ENCODE measurements at places on chromosomes 2 and 18.

DNA sequence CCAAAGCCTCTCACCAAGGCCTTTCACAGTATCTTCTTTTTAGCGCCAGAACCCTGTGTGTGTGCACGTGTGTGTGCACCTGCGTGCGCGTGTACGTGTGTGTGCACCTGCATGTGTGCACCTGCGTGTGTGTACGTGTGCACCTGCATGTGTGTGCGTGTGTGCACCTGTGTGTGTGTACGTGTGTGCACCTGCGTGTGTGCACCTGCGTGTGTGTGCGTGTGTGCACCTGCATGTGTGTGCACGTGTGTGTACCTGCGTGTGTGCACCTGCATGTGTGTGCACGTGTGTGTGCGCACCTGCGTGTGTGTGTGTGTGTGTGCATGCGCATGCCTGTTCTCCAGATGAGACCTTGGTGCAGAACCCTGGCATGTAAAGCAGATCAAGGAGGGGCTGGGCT lies 131.4 kb upstream of the HDAC4 start:
- no peak for DNase-seq

DNA sequence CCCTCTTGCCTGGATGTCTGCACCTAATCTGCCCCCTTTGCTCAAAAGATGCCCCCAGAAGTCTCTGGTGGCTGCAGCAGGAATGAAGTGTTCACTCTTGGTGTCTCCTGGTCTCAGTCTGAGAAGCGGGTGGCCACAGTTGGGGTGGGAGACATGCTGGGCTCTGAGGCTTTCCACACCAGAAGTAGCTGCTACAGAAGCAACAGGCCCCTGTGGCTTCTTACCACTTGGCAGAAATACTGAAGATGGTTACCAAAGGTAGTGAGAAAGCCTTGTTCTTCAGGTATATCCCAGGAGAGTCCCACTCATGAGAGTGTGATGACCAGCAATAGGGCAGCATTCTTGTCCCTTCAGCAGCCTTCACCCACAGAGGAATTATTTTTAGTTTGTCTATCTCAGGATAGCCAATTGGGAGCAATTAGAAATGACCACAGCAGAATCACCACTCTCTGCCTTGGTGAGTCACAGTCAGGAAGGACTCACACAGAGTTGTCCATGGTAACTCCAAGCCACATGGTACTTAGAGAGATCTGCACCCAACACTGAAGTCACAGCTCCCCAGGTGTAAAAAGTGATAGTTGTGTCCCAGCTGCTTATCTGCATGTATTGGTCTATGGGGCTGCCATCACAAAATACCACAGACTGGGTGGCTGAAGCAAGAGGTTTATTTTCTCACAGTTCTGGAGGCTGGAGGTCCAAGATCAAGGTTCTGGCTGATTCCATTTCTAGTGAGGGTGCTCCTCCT lies 169.8 kb upstream of the ID2 start:
- no peak for DNase-seq

DNA sequence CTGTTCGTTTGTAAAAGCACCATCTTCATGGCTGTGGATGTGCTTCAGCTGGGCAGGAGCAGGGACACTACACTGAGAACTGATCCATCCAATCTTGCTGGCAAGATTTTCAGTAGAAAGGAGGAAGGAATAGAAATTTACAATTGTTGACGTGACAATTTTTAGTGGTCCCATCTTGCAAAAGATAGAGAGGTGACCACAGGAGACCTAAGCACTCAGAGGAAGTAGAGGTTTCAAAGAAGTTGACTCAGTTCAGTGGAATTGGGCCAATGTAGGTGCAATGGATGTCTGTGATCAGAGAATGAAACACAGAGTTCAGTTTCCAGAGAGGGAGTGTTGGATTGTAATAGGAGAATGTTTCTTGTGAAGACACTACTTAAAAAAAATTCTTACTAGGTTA lies 1.4 kb downstream of the UGT1A5 start:
- no peak for DNase-seq

- no peak for DNase-seq
Observed at GRCh38 chr2:64442801-64443429, 11.0 kb upstream of the LGALSL start.

- no peak for DNase-seq
Observed at GRCh38 chr18:61335684-61336555, 2.7 kb downstream of the CDH20 start.

DNA sequence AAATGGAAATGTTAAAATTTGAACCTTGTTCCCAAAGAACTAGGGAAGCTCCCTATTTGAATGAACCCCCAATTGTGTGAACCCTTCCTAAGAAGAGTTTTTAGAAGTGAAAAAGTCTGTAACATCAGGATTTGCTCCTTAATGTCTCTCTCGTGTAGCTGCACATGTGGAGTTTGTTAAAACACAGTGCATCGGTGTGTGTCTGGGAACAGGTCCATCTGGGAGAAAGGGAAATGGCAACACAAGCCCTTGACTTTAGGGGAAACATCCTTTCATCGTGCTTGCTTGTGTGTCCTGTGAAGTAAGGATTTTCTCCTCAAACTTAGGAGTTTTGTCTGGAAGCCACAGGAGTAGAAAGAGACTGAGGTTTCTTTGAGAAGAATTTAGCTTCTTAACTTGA lies 203.9 kb downstream of the PRKCE start:
- DNase-seq, result no peak

GRCh38 chr2:8581601-8582041 lies 100.2 kb upstream of the ID2 start:
- DNase-seq, result no peak

DNA sequence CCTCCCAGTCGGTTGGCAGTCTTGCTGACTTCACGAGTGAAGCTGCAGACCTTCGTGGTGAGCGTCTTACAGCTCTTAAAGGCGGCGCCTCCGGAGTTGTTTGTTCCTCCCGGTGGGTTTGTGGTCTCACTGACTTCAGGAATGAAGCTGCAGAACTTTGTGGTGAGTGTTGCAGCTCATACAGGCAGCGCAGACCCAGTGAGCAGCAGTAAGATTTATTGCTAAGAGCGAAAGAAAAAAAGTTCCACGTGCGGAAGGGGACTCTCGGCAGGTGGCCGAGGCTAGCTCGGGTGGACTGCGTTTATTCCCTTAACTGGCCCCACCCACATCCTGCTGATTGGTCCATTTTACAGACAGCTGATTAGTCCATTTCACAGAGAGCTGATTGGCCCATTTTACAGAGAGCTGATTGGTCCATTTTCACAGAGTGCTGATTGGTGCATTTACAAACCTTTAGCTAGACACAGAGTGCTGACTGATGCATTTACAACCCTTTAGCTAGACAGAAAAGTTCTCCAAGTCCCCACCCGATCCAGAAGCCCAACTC lies 240.3 kb downstream of the LRATD1 start:
- no peak for DNase-seq

DNA sequence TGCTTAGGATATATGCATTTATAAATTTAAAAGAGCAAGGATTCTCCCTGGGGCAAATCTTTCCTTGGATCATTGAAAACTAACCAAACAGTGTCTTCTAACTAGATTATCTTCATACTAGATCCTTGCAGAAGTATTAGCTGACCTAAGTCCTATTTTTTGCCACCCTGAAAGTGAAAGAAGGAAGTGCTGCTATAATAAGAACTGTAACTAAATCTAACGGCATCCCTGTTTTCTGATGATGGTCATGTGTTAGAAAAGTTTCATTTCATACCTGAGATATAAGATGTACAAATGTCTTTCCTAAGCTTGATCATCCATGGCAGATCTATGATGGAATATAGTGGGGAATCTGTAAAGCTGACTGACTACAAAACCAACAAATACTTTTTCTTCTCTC lies 102.7 kb downstream of the MAP2 start:
- no peak for DNase-seq

DNA sequence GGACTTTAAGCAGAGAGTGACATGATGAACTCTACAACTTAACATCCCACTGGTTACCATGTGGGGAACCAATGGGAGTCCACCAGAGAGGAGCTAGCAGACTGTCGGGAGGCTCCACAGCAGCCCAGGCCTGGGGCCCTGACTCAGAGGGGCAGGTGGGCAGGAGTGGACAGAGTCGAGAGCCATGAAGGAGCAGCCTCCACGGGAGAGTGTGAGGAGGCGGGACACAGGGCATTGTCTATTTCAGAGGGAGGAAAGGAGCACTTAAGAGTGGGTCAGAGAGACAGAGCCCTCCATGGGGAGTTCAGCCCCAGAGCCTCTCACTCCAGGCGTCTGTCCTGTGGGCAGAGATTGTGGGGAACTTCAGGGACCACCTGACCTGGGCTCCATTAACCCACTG lies 118.7 kb downstream of the CYP26B1 start:
- no peak for DNase-seq

GRCh38 chr2:205758051-205758450 lies 75.8 kb downstream of the NRP2 start:
- DNase-seq, result no peak

- DNase-seq, result no peak
Observed at GRCh38 chr2:42232024-42232423, 62.9 kb downstream of the EML4 start.

DNA sequence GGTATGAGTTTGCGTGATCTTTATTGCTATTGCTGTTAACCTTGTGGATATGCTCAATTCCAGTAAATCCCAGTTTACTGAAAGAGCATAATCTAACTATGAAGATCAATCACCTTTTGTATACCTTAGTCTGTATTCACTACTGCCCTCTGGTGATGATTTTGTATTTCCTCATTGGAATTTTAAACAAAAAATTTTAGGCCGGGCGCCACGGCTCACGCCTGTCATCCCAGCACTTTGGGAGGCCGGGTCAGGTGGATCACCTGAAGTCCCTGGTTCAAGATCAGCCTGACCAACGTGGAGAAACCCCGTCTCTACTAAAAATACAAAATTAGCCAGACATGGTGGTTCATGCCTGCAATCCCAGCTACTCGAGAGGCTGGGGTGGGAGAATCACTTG lies 5.1 kb downstream of the COMMD1 start:
- no peak for DNase-seq

DNA sequence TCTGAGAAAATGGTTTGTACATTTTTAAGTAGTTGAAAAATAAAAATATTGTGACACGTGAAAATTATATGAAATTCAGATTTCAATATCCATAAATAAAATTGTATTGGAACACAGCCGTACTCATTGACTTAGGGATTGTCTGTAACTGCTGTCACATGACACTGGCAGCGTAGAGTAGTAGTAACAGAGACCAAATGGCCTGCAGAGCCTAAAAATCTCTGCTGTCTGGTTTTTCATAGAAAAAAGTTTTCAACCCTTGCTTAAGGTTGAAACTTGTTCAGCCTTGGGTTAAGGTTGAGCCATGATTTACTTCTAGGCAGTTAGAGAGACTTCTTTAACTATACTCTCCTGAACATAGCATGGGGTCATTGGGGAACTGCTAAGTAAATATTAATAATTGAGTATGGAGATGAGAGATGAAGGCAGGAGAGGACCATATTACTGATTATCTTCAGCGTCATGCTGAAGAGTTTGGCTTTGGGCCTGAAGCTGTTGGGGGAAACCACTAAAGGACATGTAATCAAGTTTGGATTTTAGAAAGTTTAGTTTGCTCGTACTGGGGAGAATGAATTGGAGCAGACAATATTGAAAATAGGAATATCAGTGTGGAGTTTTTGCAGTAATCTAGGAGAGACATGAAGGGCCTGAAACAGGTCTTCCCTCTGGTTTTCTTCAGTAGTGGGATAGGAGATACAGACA lies 16.2 kb downstream of the EML4 start:
- no peak for DNase-seq

DNA sequence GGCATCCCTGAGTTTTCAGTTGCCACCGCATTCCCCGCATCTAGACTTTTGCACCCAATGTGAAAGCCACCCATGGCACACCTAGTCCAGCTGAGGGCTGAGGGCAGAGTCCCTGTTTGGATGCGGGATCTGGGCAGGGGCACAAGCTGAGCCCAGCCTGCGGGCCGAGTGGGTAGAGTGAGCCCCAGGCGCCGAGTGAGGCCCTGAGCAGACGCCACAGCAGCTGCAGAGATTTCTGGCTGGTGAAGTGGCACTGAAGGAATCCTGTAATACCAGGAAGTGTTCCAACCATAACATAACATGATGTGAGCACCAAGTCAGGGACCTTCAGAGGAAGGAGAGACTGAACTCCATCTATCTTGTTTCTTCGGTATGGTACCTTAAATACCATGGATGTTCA lies 27.7 kb upstream of the FRZB start:
- DNase-seq, result no peak

- DNase-seq, result no peak
Observed at GRCh38 chr2:162646794-162647193, 191.8 kb downstream of the KCNH7 start.

GRCh38 chr2:230225486-230225885 lies at the start of gene SP140:
Gene SP140 (plus strand): TSS chr2:230225736. CDS start chr2:230225845, 109 bp downstream.
- DNase-seq, result peak; percentile 37

- DNase-seq, result no peak
Observed at GRCh38 chr2:16664052-16664731, 1.4 kb downstream of the CYRIA start.

GRCh38 chr2:239856620-239857285 lies 168.4 kb downstream of the NDUFA10 start:
- DNase-seq, result no peak

GRCh38 chr2:63741884-63742579 lies 99.7 kb upstream of the UGP2 start:
- no peak for DNase-seq

DNA sequence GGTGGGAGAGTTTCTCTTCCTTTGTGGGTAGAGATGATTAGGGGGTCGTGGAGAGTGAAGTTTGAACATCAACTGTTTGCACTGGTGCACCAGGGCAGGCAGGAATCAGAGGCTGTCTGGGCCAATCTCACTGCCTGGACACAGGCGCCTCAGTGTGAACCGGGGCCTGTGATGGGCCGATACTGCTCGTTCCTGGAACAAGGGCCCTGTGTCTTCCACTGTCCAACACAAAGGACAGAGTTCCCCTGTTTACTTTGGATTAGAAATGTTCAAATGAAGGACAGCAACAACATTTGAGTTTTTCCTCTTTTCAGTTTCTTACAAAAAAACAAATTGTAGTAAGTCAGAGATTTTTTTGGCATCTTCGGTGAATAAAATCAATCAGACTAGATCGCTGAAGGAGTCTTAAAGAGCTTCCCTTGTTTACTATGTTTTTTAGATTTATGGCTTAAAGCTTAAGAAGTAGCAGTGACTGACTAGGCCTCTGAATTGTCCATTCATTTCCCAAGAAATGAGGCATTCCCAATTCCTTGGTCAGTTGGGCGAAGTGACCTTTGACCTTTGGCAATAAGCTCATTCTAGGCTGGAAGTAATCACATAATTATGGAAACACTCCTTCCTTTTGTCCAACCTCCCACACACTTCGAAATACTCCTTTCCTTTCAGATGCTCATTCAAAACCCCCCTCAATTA lies 11.6 kb upstream of the TGFA start:
- DNase-seq, result no peak

GRCh38 chr2:45982096-45982495 lies 315.1 kb upstream of the EPAS1 start:
- no peak for DNase-seq

- DNase-seq, result no peak
Observed at GRCh38 chr2:161075701-161076100, 84.5 kb upstream of the TANK start.

GRCh38 chr2:179613701-179614100 lies 247.7 kb downstream of the ZNF385B start:
- DNase-seq, result no peak
